ENCODE measurements at places on chromosomes 3 and 15. TPM values are rescaled to one million over a fixed set of nuclear protein-coding genes. Genes with fewer than 3 reads are reported as not detected.

The GLDN gene
- total RNA-seq, result 3.4 TPM

The CLEC3B gene
- total RNA-seq, result 130 TPM

The LMCD1 gene
- 634 TPM for total RNA-seq

The SCN11A gene
- total RNA-seq, result not detected

The IP6K1 gene
- 33.8 TPM for total RNA-seq

DNA sequence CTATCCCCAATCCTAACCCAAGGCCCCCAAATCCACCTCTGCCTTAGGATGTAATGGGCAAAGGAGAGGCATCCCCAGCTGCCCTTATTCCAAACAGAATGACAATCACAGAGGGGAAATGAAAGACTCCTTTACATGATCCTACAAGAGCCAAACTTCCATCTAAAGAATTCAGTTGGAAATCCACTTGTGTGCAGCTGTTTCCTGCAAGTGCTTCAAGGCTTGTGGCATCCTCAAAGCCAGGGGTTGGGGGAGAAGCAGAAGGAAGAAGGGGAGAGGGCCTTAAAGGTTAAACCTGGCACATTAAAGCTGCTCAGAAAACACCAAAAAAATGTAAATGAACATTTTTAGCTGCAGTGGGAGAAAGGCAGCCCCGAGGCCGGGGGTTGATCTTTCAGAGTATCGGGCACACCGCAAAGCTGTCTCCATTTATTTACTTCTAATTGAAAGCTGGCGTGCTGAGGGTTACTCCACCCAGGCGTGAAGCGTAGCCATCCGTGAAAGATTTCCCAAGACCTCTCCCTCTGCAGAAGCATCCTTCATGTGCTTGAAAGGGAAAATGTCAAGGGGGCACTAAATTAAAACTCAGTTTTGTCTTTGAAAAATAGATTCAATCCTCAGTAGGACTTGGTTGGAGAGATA, 217.8 kb downstream of the SHQ1 start:
- no peak for DNase-seq

GRCh38 chr3:56954125-56954524, 106.3 kb upstream of the SPATA12 start:
- DNase-seq, result no peak

- DNase-seq, result no peak
Observed at GRCh38 chr3:69250014-69250413, 127.6 kb upstream of the LMOD3 start.

DNA sequence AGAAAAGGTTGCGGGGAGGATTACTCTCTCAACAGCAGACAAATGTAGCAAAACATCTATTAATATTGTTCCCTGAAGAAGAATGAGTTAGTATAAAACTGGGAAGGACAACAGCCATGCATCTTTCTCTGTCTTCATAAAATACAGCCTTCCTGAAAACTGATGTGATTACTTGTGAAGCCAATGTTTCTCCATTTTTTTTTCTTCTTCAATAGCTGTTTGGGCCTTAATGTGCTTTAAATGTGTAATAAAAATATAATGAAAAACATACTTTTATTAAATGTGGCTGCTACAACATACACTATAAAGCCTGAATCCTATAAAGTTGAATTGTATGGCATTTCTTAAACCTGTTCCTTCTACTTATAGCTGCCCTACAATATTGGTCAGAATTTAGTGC, 146.3 kb upstream of the LMCD1 start:
- no peak for DNase-seq

- no peak for DNase-seq
Observed at GRCh38 chr3:71972031-71972430, 187.1 kb upstream of the PROK2 start.

DNA sequence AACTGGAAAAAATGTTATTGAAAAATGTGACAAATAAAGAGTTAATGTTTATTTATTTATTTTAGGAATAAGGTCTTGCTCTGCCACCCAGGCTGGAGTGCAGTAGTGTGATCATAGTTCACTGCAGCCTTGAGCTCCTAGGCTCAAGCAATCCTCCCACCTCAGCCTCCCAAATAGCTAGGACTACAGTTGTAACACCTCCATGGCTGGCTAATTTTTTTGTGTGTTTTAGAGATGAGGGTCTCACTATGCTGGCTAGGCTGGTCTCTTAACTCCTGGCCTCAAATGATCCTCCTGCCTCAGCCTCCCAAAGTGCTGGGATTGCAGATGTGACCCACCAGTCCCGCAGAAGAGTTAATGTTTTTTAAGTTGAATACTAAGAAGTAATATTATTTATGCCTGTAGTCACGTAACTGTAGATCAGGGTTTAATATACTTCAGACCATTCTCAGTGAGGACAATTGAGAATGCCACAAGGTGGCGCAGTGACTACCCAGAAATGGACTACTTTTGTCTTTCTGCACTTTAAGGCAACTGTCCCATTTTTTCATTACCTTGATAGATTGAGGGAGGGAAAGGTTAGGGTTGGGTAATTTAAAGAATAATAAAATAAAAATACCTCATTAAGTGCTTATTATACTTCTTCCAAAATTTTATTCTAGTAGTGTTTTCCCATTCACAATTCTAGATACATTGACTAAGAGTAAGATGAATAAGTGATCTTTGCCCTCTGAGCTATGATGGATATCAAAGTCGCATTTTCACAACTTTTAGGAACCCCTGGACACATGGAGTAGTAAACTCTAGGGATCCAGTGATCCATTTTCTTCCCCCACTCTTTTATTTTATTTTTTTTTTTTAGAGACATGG, 6.0 kb downstream of the MUC13 start:
- DNase-seq, result peak; percentile 82

DNA sequence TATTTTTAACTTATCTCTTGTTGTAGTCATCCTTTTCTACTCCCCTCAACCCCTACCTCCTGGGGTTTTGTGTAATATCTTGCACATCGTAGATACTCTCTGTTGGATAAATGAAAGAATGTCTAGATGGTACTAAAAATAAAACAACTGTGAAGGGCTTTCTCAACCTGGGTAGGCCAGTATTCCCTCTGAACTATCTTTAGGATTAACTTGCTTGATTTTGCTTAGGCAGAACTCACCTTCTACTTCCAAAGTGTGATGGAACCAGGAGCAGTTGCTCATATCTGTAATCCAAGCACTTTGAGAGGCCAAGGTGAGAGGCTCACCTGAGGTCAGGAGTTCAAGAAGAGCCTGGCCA, 32.8 kb upstream of the TIPARP start:
- no peak for DNase-seq

GRCh38 chr3:71069797-71070196, 513.7 kb downstream of the FOXP1 start:
- peak; percentile 87 for DNase-seq

- no peak for DNase-seq
Observed at GRCh38 chr3:120353463-120353862, 4.3 kb upstream of the LRRC58 start.

DNA sequence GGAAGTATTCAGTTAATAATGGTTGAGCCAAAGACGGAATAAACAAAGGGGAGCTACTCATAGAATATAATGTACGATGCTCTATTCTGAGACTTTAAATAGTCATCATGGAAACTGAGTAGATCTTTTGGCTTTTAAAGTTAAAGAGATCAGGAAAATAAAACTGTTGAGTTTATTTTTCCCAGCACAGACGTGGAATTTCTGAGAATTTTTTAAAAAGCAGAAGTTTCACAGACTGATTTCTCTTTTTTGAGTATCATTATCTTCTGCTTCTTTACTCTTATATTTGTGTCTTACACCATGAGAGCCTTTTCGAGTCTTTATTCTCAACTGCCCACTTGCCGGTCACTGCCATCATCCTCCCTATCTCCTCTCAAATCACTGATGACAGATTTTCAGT, 13.2 kb downstream of the P2RY14 start:
- DNase-seq, result no peak

- no peak for DNase-seq
Observed at GRCh38 chr3:173128633-173129032, 12.4 kb downstream of the SPATA16 start.

GRCh38 chr3:197784019-197784585, 7.0 kb upstream of the LRCH3 start:
- no peak for DNase-seq

GRCh38 chr3:67437090-67437489, 217.3 kb downstream of the SUCLG2 start:
- no peak for DNase-seq

GRCh38 chr3:83524901-83525300, 1433.9 kb upstream of the CADM2 start:
- no peak for DNase-seq

- DNase-seq, result no peak
Observed at GRCh38 chr3:4394567-4394966, 72.5 kb downstream of the SUMF1 start.

DNA sequence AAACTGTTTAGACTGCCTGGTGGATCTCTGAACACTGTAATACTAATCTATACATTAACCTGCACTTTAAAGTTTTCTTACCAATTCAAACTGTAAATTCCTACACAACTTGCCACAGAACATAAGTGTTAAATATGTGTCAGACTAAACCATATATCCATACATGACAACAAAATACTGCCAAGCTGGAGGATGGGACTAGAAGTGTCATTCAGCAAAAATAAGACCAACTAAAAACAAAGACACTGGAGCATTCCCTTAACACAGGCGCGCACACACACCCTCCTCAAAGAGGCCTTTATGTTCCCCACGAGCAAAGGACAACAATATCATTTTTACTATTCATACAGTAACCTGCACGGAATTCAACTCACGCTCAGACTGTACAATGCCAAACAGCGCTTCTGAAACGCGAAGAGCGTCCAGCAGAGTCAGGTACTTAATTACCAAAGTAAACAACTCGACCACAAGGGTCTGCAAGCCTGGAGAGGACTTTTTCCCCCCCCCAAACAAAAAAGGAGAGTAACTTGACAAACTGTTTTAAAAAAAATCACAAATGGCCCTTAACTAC, 1.1 kb downstream of the DCUN1D1 start:
- no peak for DNase-seq

GRCh38 chr15:87477737-87478686, 778.5 kb downstream of the NTRK3 start:
- DNase-seq, result peak; percentile 10

DNA sequence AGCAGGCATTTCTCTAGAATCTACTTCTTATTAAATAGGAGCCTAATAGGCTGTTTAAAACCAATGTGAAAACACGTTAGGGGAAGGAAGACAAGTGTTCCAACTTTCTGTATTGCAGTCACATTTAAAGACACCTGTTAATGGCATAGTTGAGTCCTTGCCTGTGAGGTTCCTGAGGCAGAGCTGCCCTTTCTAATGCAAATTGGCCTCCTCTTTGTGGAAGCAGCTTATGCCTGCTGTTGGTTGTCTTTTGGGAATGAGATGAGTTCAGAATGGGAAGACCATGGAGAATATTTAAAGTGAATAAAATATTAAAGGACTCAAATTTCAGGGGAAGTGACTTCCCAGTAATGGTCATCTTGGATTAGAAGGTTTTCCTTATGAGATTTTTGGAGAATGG, 51.2 kb downstream of the NEK11 start:
- no peak for DNase-seq

DNA sequence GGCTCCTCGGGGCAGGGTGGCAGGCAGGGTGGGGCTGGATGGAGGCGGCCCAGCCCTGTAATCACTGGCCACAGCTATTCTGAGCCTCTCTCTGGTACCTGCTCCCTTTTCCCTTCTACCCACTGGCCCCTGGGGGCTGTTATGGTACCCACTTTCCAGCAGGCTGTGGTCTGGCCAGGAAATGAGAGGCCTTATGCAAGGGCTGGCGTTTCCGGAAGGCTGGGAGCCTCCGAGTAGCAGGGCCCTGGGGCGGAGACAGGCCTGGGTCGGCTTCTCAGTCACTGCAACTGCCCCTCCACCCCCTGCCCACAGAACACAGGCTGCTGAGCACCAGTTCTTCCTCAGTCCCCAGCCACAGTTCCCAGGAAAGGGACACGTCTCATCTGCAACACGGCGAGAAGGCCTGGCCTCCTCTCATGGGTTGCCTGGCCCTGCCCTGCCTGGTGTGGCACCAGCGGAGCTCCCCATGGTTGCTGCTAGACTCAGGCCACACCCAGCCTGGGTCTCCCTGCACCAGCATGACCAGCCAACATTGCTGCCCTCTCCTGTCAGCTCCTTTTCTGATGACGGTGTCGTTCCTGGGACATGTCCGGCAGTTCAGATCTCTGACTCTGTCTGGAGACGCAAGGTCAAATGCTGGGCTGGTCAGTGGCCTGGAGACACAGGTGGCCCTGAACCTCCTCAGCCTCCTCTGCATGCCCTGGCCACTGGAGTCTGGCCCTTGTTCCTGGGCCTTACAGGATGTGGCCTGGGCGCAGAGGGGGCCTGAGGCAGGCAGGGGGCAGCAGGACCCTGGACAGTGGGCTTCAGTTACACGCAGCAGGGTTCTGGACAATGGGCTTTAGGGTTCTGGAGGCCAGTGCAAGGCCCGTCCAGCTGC, 6.5 kb downstream of the CHST13 start:
- peak; percentile 74 for DNase-seq

GRCh38 chr15:95365511-95366107, 964.9 kb upstream of the NR2F2 start:
- no peak for DNase-seq

- peak; percentile 89 for DNase-seq
Observed at GRCh38 chr3:136195258-136196063, 674 bp downstream of the MSL2 start.

DNA sequence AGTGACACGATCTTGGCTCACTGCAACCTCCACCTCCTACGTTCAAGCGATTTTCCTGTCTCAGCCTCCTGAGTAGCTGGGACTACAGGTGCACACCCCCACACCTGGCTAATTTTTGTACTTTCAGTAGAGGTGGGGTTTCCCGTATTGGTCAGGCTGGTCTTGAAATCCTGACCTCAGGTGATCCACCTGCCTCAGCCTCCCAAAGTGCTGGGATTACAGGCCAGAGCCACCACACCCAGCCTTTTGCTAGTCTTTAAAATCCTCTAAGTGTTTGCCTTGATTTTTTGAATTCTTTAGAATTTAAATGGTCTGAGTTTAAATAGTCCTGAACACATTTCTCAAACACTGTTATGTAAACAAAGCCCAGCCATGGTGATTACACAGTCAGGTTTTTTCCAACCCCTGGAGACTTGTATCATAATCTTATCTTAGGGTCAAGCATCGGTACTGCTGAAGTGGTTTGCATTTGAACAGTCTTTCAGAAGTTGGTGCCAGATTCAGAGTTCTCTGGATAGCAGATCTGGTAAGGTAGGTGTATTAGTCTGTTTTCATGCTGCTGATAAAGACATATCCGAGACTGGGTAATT, 28.2 kb upstream of the PIAS1 start:
- DNase-seq, result no peak
